ENCODE measurements at places on chromosomes 1 and 21. TPM values are rescaled to one million over a fixed set of nuclear protein-coding genes. Genes with fewer than 3 reads are reported as not detected.
A peak's percentile ranks its signal among the peaks of the same experiment; 100 is the strongest.

- peak; percentile 60 for DNase-seq
These were observed 1.2 kb downstream of the SH3GLB1 start for GRCh38 chr1:86705665-86705985.

- no peak for DNase-seq
These were observed 18.1 kb downstream of the SON start for GRCh38 chr21:33560965-33561364.

- DNase-seq, result no peak
These were observed 20.2 kb downstream of the LMOD1 start for GRCh38 chr1:201925981-201926645.

- no peak for DNase-seq
These were observed 545.9 kb downstream of the SMYD3 start for GRCh38 chr1:245961137-245961540.

- DNase-seq, result no peak
These were observed 3.8 kb downstream of the PTAFR start for GRCh38 chr1:28172713-28173150.

DNA sequence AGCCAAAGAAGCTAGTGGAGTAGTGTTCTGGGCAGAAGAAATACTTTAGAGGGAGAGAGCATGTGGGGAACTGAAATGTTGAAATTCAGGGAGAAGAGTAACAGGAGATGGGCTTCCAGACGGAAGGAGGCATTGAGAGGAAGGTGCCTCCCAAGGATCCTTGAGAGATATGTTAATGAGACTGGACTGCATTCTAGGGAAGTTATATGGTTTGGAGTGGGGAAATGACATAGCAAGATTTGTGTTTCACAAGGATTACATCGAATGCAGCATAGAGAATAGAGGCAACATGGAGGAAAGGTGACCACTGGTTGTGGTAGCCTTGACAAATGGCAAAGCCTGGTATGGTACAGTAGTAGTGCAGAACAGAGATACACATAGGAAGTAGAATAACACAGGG, 160.5 kb upstream of the HMCN1 start:
- no peak for DNase-seq

GRCh38 chr1:87603626-87604025, 274.9 kb downstream of the LMO4 start:
- DNase-seq, result no peak

Gene CNIH3
- total RNA-seq, result 1.9 TPM

Gene RBP7
- not detected for total RNA-seq

Gene FCRL2
- total RNA-seq, result not detected

Data from HT-29 (cell line).